Activated CD8-positive, alpha-beta T cell treated with anti-CD3 and anti-CD28 coated beads for 36 hours (primary cell): ENCODE measurements at places on chromosomes 7 and 10. TPM values are rescaled to one million over a fixed set of nuclear protein-coding genes. Genes with fewer than 3 reads are reported as not detected.

DNA sequence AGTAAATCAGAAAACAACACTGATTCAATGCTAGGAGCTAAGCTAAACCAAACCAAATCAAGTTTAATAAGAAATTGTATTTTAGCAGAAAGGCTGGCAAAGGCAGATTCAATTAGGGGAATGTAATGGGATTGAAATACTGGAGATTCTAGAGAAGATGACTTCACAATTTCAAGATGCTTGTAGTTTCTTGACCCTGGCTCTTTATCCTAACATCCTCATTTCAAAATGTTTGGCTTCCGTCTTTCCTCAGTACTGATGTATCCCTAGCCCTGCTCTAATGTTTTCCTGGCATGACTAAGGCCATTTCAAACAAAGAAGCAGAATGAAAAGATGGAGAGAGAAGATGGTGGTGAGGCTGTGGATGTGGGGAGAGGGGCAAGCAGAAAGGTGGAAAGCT lies 2.7 kb upstream of the JCAD start:
- no peak overlapping the region for H3K27ac ChIP-seq
- peaks cover 52% of the 10 kb centered on the region for H3K27me3 ChIP-seq
- H3K4me1 ChIP-seq: peaks cover 3% of the 10 kb centered on the region
- H3K36me3 ChIP-seq: no peaks in the 10 kb centered on the region

- no peak overlapping the region for H3K27ac ChIP-seq
- H3K4me3 ChIP-seq: no peak overlapping the region
- no peaks in the 10 kb centered on the region for H3K36me3 ChIP-seq
- DNase-seq: peak; percentile 50
Measured at GRCh38 chr7:128427289-128427891, 17.6 kb upstream of the IMPDH1 start.

DNA sequence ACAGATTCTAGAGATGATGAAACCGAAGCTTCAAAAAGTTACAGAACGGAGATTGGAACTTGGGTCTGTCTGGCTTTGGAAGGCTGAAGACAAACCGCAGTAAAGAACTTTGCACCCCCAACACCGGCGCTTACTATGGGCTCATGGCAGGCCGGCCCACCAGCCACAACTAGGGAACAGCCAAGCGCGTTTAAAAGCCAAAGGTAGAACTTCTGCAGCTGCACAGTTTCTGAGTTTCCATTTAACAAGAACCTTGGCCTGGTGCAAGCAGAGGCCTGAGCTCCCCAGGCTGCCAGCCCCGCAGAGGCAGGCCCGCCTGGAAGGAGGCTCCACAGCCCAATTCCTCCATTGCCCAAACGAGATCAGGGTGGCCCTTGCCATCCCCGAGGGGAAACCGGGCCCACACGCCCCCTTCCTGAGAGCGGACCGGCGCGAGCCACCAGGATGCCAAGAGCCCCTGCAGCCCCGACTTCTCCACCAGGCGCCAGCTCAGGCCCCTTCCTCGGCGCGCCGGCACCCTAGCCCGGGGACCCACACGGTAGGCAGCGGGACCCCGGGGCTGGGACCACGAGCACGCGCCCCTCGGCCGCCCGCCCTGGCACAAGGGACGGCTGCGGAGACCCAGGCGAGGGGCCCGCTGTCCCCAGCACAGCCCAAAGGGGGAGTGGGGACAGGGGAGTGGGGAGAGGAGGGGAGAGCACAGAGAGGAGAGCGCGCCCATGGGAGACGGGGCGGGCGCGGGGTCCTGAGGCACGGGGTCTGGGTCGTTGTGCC lies 566 bp downstream of the MAD1L1 start:
- peaks cover 28% of the 10 kb centered on the region for H3K36me3 ChIP-seq
- DNase-seq: peak; percentile 39
- H3K4me3 ChIP-seq: peak overlapping the region; percentile 89
- no peaks in the 10 kb centered on the region for H3K27me3 ChIP-seq

NPSR1 gene
- not detected for total RNA-seq

MMP21 gene
- not detected for total RNA-seq

- no peak overlapping the region for H3K27ac ChIP-seq
- no peaks in the 10 kb centered on the region for H3K36me3 ChIP-seq
- DNase-seq: no peak
- no peaks in the 10 kb centered on the region for H3K27me3 ChIP-seq
- no peak overlapping the region for H3K4me3 ChIP-seq
- no peaks in the 10 kb centered on the region for H3K4me1 ChIP-seq
Measured at GRCh38 chr10:42874713-42875387, 92.3 kb downstream of the BMS1 start.

HABP2 gene
- not detected for total RNA-seq

GSTO2 gene
- total RNA-seq: 2.7 TPM

- peaks cover 15% of the 10 kb centered on the region for H3K27me3 ChIP-seq
- H3K36me3 ChIP-seq: no peaks in the 10 kb centered on the region
- H3K27ac ChIP-seq: no peak overlapping the region
- DNase-seq: peak; percentile 56
Measured at GRCh38 chr10:29811751-29812427, 177.1 kb upstream of the SVIL start.

CYCS gene
- total RNA-seq: 266 TPM

ATP5MK gene
- total RNA-seq: 404 TPM

GRCh38 chr7:25098096-25099046 lies 26.7 kb downstream of the CYCS start:
- DNase-seq: peak; percentile 74
- no peaks in the 10 kb centered on the region for H3K36me3 ChIP-seq
- peaks cover 2% of the 10 kb centered on the region for H3K27me3 ChIP-seq
- no peak overlapping the region for H3K27ac ChIP-seq

GRCh38 chr7:130380861-130381455 lies 664 bp downstream of the CPA1 start:
- no peaks in the 10 kb centered on the region for H3K27me3 ChIP-seq
- no peak overlapping the region for H3K27ac ChIP-seq
- H3K4me3 ChIP-seq: no peak overlapping the region
- no peak for DNase-seq
- no peaks in the 10 kb centered on the region for H3K36me3 ChIP-seq
- no peaks in the 10 kb centered on the region for H3K4me1 ChIP-seq

MBL2 gene
- not detected for total RNA-seq

DNA sequence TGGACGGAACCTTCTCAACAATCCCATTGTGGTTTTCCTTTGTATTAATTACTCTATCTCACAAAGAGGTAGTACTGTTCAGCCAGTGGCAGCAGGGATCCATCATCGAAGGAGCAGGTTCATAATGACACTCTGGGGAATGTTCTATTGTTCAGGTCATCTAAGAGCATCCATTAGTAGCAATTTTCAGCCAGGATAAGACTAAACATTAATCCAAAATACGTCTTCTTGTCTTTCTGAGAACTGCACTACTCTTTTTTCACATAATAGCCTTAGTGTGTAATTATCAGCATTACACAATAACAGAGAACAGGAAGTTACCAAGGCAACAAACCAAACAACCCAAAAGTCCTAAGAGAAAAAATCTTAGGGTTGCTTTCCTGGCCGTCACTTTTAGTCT lies 259.5 kb upstream of the VWC2 start:
- DNase-seq: no peak
- H3K4me1 ChIP-seq: no peaks in the 10 kb centered on the region
- no peaks in the 10 kb centered on the region for H3K27me3 ChIP-seq
- H3K36me3 ChIP-seq: no peaks in the 10 kb centered on the region
- H3K4me3 ChIP-seq: no peak overlapping the region
- H3K27ac ChIP-seq: no peak overlapping the region

DNA sequence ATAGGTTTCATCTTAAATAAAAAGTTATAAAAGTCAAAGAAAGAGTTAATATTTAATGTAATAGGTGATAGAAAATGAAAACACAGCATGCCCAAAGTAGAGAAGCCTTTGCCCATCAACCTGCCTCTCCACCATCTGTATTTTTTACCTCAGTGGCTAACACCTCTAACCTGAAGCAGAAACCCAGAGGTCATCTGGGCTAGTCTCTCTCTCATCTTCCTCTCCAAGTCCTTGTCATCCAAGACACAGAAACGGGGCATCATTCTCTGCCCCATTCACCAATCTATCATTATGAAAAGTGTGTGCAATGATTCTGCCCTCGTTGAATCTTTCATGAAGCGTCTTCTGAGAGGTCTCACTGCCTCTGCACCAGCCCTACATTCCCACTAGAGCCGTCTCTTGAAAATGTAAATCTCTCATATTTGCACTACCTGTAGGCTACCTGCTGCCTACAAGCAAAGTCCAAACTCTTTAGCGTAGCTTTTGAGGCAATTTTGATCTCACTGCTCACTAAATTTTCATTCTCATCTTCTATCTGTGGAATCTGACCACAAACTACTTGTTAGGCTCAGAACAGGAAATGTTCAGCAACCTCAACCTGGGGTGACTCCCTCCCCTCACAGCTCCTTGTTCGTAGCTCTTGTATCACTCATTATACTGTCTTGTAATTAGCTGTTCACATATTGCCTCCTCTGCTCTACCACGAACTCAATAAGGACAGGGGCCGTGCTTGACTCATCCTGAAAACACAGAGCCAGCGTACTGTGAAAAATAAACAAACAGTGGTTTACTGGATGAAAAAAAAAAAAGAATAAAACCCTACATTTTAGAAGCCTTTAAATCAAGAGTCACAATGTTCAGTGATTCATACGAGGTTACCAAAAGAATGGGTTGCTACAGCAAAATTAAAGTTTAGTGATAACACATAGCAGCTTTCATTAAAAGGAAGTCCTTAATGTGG lies 83.1 kb downstream of the CTNNA3 start:
- H3K27ac ChIP-seq: peak overlapping the region; percentile 47
- peaks cover 26% of the 10 kb centered on the region for H3K4me1 ChIP-seq
- H3K27me3 ChIP-seq: peaks cover 4% of the 10 kb centered on the region
- H3K4me3 ChIP-seq: peak overlapping the region; percentile 4
- peak; percentile 81 for DNase-seq

- peaks cover 10% of the 10 kb centered on the region for H3K4me1 ChIP-seq
- no peak overlapping the region for H3K4me3 ChIP-seq
- no peaks in the 10 kb centered on the region for H3K36me3 ChIP-seq
- DNase-seq: no peak
- H3K27ac ChIP-seq: no peak overlapping the region
- H3K27me3 ChIP-seq: peaks cover 14% of the 10 kb centered on the region
Measured at GRCh38 chr10:43322331-43322730, 49.1 kb upstream of the FXYD4 start.

C10orf67 gene
- 0.25 TPM for total RNA-seq

DNA sequence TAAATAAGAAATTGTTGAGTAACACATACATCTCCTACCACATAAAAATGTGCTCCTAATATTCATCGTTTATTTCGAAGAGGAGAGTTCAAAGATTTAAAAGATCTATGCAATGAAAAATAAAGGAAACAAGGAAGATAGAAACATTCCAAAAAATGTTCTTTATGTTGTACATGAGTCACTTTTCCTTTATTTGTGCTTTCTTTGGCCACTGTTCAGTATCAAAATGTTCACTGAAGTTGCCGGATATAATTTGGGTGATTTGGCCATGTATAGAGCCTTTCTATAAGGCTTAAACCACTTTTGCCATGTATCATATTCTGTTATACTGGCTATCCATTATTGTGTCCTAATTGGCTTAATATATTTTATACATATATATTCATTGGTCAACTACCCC lies 62.9 kb upstream of the PRR15 start:
- H3K27ac ChIP-seq: no peak overlapping the region
- no peaks in the 10 kb centered on the region for H3K27me3 ChIP-seq
- H3K36me3 ChIP-seq: no peaks in the 10 kb centered on the region

DNA sequence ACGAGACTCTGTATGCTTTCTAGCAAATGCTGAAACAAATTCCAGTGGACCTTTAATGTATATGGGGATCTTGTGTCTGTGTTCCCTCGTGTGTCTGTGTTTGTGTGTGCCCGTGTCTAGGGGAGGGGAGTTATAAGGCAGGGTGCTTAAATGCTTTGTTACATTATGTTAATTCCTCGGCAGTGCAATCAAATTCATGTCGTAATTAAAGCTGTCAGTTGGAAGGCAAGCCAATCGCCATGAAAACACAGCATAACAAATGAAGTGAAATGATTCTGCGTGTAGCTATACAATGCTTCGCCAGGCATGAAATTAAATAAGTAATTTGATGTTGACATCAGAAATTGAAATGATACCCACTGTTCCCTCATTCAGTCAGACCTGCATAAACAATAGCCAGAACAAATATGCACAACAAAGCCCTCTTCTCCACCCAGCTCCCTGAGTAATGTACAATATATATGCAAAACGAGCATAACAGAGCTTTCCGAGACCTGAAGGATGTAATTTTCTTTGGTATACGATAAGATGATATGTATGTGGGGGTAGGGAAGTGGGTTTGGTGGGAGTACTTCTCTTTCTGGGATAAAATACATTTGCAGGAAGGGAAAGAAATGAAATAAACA lies 534.1 kb downstream of the AUTS2 start:
- no peak overlapping the region for H3K4me3 ChIP-seq
- no peaks in the 10 kb centered on the region for H3K27me3 ChIP-seq
- DNase-seq: no peak
- H3K36me3 ChIP-seq: no peaks in the 10 kb centered on the region

CALCR gene
- total RNA-seq: not detected

SPOCK2 gene
- total RNA-seq: 135 TPM

ABCC2 gene
- total RNA-seq: 0.87 TPM

SH3PXD2A gene
- total RNA-seq: 7.4 TPM

DNA sequence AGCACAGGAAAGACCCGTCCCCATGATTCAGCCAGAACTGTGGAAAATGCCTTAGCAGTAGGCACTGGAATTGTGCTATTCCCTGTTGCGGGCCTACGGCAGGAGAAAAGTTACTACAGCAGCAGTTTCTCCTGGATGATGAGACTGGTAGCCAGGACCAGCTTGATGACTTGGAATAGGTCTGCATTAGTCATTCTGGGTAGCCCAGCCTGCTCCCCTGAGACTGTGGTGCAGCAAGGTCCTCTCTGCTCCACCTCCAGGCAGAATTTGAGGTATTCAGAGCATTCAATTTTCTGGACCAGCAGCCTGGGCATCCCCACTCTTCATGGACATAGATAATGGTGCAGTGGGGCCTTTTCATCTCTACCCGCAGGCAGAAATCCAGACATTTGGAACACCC lies 490.0 kb downstream of the SH2D4B start:
- no peaks in the 10 kb centered on the region for H3K27me3 ChIP-seq
- no peak for DNase-seq
- no peak overlapping the region for H3K27ac ChIP-seq
- no peak overlapping the region for H3K4me3 ChIP-seq
- H3K36me3 ChIP-seq: no peaks in the 10 kb centered on the region

TMEM26 gene
- total RNA-seq: not detected

TRIM24 gene
- total RNA-seq: 13.9 TPM

LAMB1 gene
- total RNA-seq: 0.20 TPM

TMEM236 gene
- 0.16 TPM for total RNA-seq

C7orf57 gene
- total RNA-seq: 0.83 TPM
